Left lung (tissue), 14 donors: ENCODE measurements at places on chromosomes 1 and 21. TPM values are rescaled to one million over a fixed set of nuclear protein-coding genes. Genes with fewer than 3 reads are reported as not detected.

The COL8A2 gene
- 8.4 TPM for total RNA-seq

The MMP23B gene
- total RNA-seq = 56.7 TPM

The HPCAL4 gene
- 0.31 TPM for total RNA-seq

The OR6K3 gene
- total RNA-seq = not detected

The SYTL1 gene
- 41.4 TPM for total RNA-seq
